ENCODE measurements at places on chromosomes 16 and 17. TPM values are rescaled to one million over a fixed set of nuclear protein-coding genes. Genes with fewer than 3 reads are reported as not detected.

DNA sequence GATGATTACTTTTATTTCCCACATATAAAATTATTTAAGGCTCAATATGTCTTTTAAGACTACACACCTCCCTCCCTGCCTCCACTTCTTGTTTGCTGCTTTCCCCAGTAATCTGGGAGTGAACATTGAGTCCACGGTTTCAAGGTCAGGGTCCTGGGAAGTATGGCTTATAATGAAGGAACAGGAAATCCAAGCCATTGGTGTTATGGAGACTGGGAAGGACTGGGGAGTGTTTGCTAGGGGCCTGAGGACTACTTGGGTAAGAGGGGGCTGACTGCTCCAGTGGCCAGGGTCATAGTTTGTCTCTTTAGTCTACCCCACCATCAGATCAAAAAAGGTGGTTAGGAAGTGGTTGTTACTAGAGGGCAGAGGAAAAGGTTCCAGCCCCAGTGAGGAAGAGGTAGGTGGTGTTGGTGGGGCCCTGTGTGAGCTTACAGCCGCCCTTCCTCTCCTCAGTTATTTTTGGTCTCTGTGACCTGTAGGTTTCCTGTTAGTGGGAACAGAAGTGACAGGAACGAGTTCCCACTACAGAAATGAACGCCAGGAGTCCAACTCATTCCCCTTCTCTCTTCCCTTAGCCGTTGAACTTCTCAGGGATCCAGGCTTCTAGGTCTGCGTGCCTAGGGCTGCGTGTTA, 742 bp upstream of the SLC16A13 start:
- DNase-seq, result no peak

Gene SLC16A6
- total RNA-seq, result 0.14 TPM

- DNase-seq, result no peak
These were observed 53.8 kb downstream of the SHISA6 start for GRCh38 chr17:11294826-11295225.

Gene HOXB8
- not detected for total RNA-seq

- no peak for DNase-seq
These were observed 71.3 kb downstream of the IL21R start for GRCh38 chr16:27473101-27473900.

Gene ARHGDIG
- total RNA-seq, result 12.3 TPM

- DNase-seq, result no peak
These were observed 662 bp downstream of the WIPF2 start for GRCh38 chr17:40219594-40220338.

DNA sequence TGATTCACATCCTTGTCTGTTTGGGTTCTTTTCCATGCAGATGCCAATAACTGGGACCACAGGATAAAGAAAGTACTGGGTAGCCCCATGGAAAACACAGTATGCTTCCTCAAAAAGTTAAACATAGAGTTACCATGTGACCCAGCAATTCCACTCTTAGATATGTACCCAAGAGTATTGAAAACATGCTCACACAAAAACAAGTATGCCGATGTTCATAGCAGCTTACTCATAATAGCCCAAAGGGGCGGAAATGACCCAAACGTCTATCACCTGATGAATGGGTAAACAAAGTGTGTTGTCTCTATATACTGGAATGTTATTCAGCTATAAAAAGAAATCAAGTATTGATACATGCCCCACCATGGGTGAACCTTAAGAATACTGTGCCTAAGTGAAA, 55.4 kb downstream of the CYB5B start:
- no peak for DNase-seq

Gene TAC4
- total RNA-seq, result not detected

- no peak for DNase-seq
These were observed 12.7 kb downstream of the ENDOV start for GRCh38 chr17:80427366-80428282.

DNA sequence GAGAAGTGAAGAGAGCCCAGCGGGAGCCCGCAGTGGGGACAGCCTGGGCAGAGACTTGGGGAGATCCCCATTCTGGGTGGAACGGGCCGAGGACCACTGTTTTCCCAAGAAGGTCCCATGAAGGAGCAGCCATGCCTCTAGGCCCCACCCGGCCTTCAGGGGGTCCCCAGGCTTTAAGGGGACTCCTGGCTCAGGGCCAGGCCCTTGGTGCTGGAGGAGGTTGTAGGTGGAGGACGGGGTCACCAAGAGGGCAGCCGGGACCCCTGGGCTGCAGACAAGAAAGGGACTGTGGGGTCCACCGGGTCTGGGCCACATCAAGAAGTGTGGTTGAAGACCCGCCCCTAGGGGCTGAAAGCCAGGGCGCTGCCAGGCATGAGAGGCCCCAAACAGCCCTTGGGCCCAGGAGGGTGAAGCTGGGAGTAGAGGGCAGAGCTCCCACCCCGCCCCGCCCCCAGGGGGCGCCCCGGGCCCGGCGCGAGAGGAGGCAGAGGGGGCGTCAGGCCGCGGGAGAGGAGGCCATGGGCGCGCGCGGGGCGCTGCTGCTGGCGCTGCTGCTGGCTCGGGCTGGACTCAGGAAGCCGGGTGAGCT, at the start of gene PRSS21:
Gene PRSS21, plus strand, starts transcription at position 487 of the 589 bp plus-strand sequence. Its CDS starts 32 bp downstream, at position 519.
- no peak for DNase-seq

DNA sequence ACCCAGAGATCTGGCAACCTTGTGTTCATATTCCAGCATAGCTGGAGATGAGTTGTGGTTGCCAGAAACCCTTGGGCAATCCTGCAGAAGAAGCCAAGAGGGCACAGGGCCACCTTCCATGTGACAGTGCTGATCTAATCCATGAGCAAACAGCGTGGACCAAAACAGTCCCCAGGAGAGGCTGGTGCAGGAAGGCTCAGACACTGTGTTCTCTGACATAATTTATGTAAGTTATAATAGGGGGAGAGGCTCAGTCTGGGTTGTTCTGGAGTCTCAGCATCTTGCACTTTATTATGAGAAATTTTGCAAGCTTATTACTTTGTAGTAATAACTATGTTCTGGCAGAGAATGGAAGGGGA, 273.9 kb downstream of the HAPSTR1 start:
- DNase-seq, result no peak

DNA sequence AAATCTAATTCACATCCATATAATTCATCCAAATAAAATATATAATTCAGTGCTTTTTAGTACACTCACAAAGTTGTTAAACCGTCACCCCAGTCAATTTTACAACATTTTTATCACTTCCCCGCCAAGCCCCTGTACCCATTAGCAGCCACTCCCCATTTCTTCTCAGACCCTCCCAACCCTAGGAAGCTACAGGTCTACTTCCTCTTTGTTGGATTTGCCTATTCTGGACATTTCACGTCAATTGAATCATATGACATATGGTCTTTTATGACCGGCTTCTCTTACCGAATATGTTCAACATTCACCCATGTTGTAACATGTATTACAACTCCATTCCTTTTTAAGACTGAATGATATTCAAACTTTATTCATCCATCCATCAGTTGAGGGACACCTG, 19.9 kb upstream of the MLKL start:
- no peak for DNase-seq

GRCh38 chr17:42120770-42121769, at the start of gene KAT2A:
Gene KAT2A, minus strand, starts transcription at chr17:42121367. Its CDS starts 63 bp downstream, at chr17:42121304.
- DNase-seq, result peak; percentile 35

DNA sequence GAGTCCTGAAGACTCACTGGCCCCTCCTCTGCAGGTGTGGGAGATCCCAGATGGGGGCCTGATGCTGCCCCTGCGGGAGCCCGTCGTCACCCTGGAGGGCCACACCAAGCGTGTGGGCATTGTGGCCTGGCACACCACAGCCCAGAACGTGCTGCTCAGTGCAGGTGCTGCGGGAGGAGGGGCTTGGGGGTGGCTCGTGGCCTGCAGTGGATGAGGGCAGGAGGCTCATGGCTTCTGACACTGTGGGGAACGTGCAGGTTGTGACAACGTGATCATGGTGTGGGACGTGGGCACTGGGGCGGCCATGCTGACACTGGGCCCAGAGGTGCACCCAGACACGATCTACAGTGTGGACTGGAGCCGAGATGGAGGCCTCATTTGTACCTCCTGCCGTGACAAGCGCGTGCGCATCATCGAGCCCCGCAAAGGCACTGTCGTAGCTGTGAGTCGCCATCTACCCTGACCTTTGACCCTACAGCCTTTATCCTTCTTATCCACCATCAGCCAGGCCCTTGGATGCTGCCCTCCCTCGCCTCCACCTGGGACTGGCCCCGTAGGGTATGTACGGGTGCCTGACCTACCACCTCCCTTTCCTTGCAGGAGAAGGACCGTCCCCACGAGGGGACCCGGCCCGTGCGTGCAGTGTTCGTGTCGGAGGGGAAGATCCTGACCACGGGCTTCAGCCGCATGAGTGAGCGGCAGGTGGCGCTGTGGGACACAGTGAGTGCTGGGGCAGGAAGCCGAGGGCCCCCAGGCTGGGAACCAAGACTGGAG, 3.6 kb downstream of the CORO1A start:
- no peak for DNase-seq

GRCh38 chr17:47686276-47686635, 7.7 kb upstream of the TBKBP1 start:
- DNase-seq, result no peak

- DNase-seq, result no peak
These were observed at the start of gene TUBB3 for GRCh38 chr16:89922884-89923639. Gene TUBB3, plus strand, starts transcription at chr16:89923342. Its CDS starts 60 bp downstream, at chr16:89923402.

Gene SSTR5
- not detected for total RNA-seq

GRCh38 chr17:15462976-15463772, 4.2 kb downstream of the CDRT4 start:
- DNase-seq, result no peak

DNA sequence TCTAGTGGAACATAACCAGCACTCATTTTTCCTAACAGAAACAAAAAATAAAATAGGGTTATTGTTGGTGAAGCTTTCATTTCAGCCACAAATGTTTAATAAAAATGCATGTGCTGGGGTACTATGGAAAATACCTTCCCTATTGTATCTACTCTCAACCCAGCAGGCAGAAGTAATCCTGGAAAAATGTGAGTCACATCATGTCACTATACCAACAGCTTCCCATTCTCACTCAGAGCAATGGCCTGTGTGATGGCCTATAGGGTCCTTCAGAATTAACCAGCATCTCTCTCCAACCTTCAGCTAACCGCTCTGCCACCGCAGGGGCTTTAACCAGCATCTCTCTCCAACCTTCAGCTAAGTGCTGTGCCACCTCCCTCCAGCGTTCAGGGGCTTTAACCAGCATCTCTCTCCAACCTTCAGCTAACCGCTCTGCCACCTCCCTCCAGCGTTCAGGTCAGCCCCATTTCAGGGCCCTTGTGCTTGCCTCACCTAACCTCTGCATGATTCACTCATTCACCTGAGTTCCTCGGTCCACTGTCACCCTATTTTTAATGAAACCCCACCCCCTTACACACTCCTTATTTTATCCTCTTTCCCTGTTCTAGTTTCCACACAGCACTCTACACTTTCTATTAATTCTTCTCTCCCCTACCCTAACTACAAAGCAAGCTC, 34.0 kb downstream of the UBE2G1 start:
- no peak for DNase-seq

Gene HES7
- 0.40 TPM for total RNA-seq

Gene CHST5
- total RNA-seq, result not detected

Gene CDK12
- total RNA-seq, result 22.2 TPM

- DNase-seq, result no peak
These were observed 8.6 kb upstream of the PGS1 start for GRCh38 chr17:78369791-78370381.

Gene CASKIN2
- total RNA-seq, result 9.2 TPM

Gene RNF43
- total RNA-seq, result 0.13 TPM

DNA sequence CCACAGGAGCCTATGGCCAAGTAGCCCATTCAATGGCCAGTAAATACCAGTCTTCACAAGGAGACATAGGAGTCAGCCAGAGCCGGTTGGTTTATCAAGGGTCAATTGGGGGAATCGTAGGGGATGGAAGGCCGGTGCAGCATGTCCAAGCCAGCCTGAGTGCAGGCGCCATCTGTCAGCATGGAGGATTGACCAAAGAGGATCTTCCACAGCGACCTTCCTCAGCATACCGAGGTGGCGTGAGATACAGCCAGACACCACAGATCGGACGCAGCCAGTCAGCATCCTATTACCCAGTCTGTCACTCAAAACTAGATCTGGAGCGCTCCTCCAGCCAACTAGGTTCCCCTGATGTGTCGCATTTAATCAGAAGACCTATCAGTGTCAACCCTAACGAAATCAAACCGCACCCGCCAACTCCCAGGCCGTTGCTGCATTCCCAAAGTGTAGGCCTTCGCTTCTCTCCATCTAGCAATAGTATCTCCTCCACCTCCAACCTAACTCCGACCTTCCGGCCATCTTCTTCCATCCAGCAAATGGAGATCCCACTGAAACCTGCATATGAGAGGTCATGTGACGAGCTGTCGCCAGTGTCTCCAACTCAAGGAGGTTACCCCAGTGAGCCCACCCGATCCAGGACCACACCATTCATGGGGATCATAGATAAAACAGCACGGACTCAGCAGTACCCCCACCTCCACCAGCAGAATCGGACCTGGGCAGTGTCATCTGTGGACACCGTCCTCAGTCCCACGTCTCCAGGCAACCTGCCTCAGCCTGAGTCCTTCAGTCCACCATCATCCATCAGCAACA, 25.0 kb downstream of the CYB561 start:
- no peak for DNase-seq

Gene QRICH2
- total RNA-seq, result 1.8 TPM

DNA sequence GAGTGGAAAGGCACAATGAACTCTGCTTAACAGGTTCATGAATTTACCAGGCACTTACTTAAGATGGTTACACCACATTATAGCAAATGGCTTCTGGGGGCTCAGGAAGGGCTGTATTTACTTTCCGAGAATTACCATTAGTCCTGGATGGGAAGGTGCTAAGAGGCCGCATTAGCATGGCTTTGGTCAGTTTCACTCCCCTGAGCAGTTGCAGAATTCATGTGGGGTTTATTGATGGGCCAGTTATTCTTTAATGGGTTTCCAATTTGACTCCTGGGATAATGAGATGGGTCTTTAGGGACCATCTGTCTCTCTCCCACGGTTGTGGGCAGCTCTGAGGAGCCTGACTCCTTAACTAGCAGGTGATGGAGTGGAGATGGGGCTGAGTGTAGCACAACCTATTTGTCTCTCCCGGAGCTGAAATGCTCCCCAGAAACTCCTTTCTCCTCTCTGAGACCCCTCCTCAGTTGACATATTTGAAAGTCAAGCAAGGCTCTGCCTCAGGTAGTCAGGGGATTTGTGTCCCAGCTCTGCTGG, 652.5 kb downstream of the HS3ST4 start:
- DNase-seq, result no peak

DNA sequence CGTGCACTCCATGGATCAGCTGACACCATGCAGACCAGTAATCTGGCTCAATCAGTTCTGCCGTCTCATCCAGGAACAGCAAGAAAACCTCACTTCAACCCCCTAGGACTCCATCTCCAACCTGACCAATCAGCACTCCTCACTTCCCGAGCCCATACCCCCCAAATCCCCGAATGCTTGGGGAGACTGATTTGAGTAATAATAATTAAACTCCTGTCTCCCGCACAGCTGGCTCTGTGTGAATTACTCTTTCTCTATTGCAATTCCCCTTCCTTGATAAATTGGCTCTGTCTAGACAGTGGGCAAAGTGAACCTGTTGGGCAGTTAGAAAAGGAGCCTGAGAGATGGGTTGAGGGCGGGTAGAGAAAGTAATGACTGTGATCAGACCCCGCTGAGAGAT, 320.0 kb downstream of the HAPSTR1 start:
- no peak for DNase-seq

Data from pulmonary artery endothelial cell (primary cell).